A549 treated with AZD2906 at 1 μM for 4 hours (cell line): ENCODE measurements at places on chromosomes 3 and 15. TPM values are rescaled to one million over a fixed set of nuclear protein-coding genes. Genes with fewer than 3 reads are reported as not detected.

Gene ALG1L2
- not detected in 5 replicates for total RNA-seq

Gene SPATA12
- 0.29 to 0.55 TPM (median 0.39 TPM) in 5 replicates for total RNA-seq

Gene ZNF501
- total RNA-seq = not detected in 5 replicates

Gene EPHA3
- not detected in 5 replicates for total RNA-seq

Gene DUSP7
- 19.0 to 20.8 TPM (median 20.0 TPM) in 5 replicates for total RNA-seq

Gene AMOTL2
- total RNA-seq = 47.6 to 53.6 TPM (median 51.1 TPM) in 5 replicates

Gene SCG3
- 0.03 to 0.06 TPM (median 0.05 TPM) in 4 of 5 replicates, not detected in the other for total RNA-seq
